Mucosa of descending colon (tissue), 3 donors: ENCODE measurements at places on chromosomes 3 and 15. TPM values are rescaled to one million over a fixed set of nuclear protein-coding genes. Genes with fewer than 3 reads are reported as not detected.

Gene FOXL2
- not detected for total RNA-seq

Gene TRH
- total RNA-seq, result not detected

Gene OXTR
- total RNA-seq, result 0.19 TPM

Gene FBN1
- total RNA-seq, result 9.3 TPM

Gene PP2D1
- not detected for total RNA-seq

Gene ROBO1
- total RNA-seq, result 4.3 TPM

Gene DLL4
- total RNA-seq, result 15.6 TPM

Gene SLC12A1
- not detected for total RNA-seq

Gene KLF15
- 1.3 TPM for total RNA-seq

Gene LRRC2
- 2.5 TPM for total RNA-seq

Gene FANCD2OS
- not detected for total RNA-seq

Gene DISP2
- 16.1 TPM for total RNA-seq

Gene MUC20
- total RNA-seq, result 147 TPM

Gene GRM7
- total RNA-seq, result 0.14 TPM

Gene TOPBP1
- total RNA-seq, result 31.7 TPM

Gene C3orf62
- total RNA-seq, result 7.8 TPM

Gene CELF6
- 0.67 TPM for total RNA-seq

Gene GOLGA6D
- not detected for total RNA-seq
